ENCODE measurements at places on chromosomes 3 and 15.

- no peak for DNase-seq
Observed at GRCh38 chr15:87829332-87830050, 427.0 kb downstream of the NTRK3 start.

DNA sequence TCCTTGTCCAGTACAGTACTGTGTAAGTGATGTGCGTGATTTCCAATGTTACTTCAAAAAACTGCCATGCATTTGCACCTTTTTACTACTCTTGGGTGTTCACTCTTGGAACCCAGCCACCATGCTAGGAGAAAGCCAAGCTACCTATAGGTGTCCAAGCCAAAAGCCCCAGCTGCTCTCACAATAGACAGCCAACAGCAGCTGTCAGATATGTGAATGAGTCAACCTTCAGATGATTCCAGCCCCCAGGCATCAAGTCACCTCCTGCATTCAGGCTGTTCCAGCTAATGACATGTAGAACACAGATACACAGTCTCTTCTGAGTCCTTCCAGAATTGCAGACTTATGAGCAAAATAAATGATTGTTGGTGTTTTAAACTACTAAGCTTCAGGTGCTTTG, 417.7 kb upstream of the TGFBR2 start:
- no peak for DNase-seq

- DNase-seq, result no peak
Observed at GRCh38 chr15:56919609-56920366, 1.3 kb downstream of the TCF12 start.

DNA sequence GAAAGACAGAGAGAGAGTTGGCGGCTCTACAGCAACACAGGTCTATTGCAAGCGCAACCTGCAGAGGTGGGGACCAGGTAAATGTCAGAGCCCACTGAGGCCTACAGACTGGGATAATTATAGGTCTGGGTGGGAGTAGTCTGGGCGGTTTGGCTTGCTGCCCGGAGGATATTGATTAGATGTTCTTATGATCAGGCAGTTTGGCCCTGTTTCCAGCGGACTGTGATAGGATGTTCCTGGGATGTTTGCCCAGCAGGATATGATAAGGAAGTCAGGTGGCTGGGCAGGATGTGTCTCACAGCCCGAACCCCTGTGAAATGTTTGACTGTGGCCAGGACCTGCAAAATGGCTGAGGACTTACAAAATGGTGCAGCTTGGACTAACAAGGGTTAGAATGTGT, 364.9 kb downstream of the NAALADL2 start:
- no peak for DNase-seq

- no peak for DNase-seq
Observed at GRCh38 chr3:56790016-56790821, 11.5 kb downstream of the ARHGEF3 start.
